Stimulated activated CD8-positive, alpha-beta memory T cell treated with anti-CD3 and anti-CD28 coated beads, Interleukin-15, amount 100 ng/mL, for 4 hours (primary cell): ENCODE measurements at places on chromosomes 6 and 20.

- no peak for DNase-seq
Measured at GRCh38 chr6:72374857-72375256, 247.0 kb upstream of the KCNQ5 start.

- DNase-seq, result no peak
Measured at GRCh38 chr6:35611240-35611639, 77.5 kb downstream of the FKBP5 start.

DNA sequence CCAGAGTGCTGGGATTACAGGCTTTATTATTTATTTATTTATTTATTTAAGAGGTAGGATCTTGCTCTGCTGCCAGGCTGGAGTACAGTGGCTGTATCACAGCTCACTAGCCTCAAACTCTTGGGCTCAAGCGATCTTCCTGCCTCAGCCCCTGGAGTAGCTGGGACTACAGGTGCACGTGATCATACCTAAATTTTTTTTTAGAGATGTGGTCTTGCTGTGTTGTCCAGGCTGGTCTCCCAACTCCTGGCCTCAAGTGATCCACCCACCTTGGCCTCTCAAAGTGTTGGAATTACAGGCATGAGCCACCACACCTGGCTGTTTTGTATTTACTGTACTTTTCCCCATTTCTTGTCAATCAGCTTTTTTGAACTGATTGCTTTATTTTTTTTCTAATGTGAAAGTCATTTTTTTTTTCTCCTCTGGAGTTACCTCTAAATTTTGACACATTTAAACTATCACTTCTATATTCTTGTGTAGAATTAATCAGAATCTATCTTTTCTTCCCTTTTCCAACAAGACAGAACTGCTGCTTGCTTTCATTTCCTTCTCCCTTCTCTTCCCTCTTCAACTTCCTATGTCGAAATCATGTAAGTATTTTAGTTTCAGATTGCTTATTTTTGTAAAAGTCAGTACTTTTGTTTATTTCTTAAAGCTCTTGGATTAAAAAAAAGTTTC lies 12.0 kb downstream of the PANK2 start:
- DNase-seq, result no peak

DNA sequence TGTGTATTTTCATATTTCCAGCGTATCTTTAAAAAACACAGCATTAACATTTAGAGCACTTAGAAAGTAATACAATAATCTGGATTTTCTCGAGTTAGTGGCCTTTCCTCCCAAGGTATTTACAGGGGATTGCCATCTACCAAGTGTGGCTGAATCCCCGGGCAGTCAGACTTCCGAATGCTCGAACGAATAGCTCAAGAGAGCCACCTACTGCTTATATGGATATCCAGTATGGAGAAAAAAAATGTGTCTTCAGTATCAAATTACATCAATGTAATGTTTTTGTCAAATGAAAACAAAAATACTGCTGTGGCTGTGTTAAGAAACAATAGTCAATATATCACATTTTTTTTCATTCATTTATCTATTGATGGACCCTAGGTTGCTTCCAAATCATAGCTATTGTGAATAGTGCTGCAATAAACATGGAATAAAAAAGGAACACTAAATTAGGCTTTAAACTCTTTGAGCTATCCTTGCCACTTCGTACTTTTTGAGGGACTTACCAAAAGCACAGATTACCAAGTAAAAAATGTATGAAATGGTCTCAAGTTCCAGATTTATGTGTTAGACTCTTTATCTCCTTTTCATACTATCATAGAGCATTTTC lies 654.5 kb upstream of the PTCHD4 start:
- DNase-seq, result no peak
